ENCODE measurements at places on chromosomes 4 and X.

GRCh38 chrX:2765549-2765830 lies 13.7 kb downstream of the XG start:
- DNase-seq: no peak

GRCh38 chrX:21529771-21530170 lies 128.4 kb downstream of the KLHL34 start:
- DNase-seq: no peak

GRCh38 chr4:162461952-162462351 lies 298.2 kb upstream of the FSTL5 start:
- DNase-seq: no peak

DNA sequence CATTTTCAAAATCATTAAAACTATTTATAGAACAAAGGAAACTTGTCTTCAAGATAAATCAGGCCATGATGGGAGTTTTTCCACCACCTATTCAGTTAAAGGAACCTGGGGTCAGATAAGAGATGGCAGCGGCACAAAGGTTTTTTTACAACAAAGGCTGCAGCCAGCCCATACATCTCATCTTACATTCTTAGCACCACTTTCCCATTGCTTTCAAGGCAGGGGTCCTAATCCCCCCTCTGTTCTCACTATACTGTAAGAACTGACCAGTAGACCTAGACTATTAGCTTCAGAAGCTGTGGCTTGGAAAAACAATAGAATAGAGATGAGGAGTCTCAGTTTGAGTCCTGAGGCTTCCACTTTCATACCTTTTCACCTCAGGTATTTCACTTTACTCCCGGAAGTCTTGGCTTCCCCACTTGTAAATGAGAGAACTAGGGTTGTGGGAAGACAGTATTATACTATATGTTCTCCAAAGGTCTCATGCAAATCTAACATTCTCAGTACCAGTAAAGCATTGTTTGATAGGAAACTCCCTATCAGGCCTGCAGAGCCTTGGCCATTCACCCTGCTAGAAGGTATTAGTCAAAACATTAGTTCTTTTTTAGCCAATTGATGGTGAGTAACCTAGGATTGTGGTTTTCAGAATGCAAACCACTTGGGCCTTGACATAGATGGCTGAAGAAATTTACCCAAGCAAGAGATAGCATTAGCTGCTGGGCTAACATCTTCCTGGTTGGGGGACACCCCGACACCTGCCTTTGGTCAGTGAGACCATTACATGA lies 182.9 kb upstream of the PBDC1 start:
- DNase-seq: no peak

- DNase-seq: no peak
These were observed 420.1 kb downstream of the ARAP2 start for GRCh38 chr4:35824231-35824630.

- DNase-seq: no peak
These were observed 65.3 kb upstream of the DCLK2 start for GRCh38 chr4:150012851-150013360.

GRCh38 chrX:116321711-116322110 lies 114.7 kb upstream of the SLC6A14 start:
- DNase-seq: no peak

DNA sequence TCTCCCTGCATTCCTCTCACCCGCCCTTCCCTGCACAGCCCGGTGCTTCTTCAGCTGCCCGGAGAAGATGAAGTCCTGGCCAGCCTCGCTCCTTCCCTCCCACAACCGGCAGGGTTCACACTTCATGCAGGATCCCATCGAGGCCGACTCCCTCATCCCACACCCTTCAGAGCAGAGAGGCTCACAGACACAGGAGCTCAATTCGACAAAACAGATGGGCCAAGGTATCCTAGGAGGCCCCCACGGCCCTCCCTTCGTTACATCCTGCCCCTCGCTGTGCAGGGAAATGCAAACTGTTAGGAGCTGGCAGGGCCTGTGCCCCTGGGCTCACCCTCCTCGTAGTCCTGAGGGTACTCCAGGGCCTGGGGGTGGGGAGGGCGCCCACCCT lies 238.1 kb downstream of the DHRSX start:
- DNase-seq: no peak

GRCh38 chr4:705278-706082 lies at the start of gene PCGF3:
PCGF3 (plus strand) TSS chr4:705832; CDS start chr4:733681, 27,849 bp downstream.
- DNase-seq: peak; percentile 100

DNA sequence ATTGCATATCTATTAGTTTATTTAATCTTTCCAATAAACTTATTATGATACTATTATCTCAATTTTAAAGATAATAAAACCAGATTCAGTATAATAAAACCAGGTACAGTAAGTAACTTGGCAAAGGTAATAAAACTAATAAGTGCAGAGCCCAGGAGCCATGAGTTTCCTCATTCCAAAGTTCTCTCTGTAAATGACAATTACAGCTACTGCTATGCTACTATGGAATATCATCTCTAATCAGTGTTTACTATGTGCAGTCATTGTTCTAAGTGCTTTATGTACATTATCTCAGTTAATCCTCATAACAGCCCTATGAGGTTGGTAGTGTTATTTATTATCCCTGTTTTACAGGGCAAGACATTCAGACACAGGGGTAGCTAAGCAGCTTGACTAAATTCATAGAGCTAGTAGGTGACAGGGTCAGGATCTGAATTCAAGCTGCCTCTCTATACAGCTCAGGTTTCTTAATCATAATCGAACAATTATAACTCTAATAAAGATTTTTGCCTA lies 285.0 kb upstream of the PITX2 start:
- no peak for DNase-seq

GRCh38 chr4:134632056-134632455 lies 430.5 kb upstream of the PABPC4L start:
- no peak for DNase-seq

DNA sequence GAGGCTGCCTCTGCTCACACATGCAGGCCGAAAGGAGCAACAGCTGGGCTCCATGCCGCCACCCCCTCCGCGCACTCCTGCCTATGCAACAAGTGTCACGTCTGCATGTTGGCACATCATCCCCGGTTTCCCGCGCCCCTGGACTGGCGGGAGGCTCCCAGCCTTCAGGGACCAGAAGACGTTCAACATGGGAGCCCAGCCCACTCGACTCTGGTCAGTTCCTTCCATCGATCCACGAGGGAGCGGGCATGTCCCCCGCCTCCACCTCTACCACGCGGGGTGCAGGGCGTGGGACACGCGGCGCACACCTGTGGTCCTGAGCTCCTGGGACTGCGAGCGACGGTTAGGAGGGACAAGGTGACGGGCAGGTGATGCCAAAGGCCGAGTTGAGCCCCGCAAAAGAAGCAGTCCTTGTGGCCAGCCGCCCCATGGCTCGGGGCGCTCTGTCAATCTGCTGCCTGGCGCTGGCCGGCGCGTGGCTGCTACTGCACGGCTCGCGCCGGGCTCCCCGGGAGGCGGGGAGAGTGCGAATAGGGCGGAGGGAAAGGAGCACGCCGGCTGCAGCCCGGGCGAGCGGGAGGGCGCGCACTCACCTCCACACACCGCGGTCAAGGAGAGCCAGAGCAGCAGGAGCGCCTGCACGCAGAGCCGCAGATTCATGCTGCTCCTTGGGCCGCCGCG lies 645 bp downstream of the APLN start:
- DNase-seq: peak; percentile 56

DNA sequence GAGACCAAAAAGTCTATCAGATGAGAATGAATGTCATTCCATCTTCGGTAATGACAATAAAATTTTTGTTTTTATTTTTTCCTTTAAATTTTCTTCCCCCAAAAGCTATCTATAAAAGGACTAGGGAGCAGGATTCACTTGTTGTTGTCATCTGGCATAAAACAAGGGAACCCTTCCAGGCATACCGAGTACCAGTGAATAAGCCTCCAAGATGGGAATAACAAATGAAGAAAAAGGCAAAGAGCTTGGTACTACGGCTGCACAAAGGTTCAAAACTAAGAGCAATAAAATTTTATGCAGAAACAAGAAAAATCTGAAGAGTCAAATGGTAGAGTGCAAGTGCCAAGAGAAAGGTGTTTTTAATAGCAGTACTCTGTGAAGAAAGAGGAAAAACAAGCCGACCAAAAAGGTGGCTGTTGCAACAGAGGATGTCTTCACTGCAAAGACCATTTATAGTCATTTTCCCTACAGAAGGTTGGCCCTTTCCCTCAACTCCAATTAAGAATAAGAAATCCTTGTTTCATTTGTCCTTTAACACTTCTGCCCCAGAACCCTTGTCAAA lies 25.8 kb downstream of the PPP3CA start:
- DNase-seq: peak; percentile 13

- peak; percentile 23 for DNase-seq
These were observed 112.4 kb upstream of the ELOVL6 start for GRCh38 chr4:110310795-110311194.

GRCh38 chr4:25163196-25163595 lies 2.9 kb upstream of the SEPSECS start:
- peak; percentile 74 for DNase-seq

DNA sequence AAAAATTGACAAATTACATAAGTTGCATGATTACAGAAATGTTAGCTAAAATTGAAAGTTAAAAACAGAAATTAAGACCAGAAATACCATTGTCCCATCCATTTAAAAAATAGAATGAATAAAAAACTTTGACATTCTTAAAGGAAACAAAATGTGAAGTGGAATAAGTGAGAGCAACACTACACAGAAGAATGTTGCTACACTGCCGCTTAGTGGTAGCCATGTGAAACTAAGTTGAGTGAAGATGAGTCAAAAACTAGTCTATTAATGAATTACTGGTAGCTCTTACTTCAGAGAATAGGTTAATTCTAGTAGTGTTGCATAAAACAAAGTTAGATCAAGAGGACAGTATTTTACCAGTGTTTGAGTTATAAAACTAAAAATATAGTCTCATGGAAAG lies 571.0 kb upstream of the KLHL4 start:
- DNase-seq: peak; percentile 13

DNA sequence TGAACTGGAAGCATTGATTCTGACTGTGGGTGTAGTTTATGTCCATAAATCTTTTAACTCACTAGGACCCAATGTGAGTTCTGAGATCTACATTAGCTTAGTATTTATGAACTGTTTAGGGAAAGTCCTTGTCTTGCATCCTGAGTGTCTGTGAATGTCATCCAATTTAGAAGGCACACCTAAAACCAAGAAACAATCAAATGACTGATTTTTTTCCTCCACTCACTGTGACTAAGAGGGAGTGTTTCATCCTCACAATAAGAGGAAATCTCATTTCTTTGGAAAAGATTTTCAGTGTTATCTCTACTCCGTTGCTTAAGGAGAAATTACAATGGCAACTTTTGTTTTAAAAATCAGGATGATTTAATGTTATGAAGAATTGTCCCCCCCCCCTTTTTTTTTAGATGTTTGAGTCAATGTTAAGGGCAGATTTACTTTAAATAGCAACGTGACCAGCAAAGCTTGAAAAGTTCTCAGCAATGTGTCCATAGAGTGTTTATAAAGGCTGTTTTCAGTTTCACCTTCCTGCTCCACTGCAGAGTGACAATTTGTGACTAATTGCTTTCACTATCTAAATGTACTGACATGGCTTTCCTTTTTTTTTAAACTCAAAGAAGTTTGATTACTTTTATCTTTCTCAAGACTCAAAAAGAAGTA lies 173.0 kb downstream of the SPCS3 start:
- no peak for DNase-seq

- no peak for DNase-seq
These were observed 111.7 kb downstream of the TENM3 start for GRCh38 chr4:182354867-182355266.

DNA sequence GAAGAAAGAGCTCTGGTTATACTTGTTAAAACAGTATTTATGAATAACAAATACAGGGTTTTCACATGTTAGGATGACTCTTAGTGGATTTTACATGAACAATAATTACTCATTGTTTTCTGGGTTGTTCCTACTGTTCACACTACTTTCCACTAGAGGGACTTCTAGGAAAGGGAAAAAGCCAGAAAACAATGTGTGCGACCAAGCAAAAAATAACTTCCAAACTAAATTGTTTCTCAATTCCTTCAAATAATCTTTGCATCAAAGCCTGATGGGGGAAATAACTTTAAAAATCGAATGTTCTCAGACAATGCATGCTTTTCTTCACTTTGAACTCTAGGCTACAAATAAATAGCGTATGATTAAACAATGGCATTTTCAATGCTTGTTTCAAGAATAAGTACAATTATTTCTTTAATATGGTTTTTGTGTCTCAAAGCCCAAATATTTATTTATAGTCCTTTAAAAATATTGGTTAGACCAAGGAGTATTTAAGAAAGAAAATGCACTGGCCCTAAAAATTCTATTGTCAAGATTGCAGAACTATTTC lies 72.1 kb upstream of the ETNPPL start:
- peak; percentile 24 for DNase-seq

GRCh38 chr4:140071806-140072205 lies 82.2 kb downstream of the MAML3 start:
- peak; percentile 67 for DNase-seq

GRCh38 chrX:11499076-11500044 lies 166.4 kb downstream of the ARHGAP6 start:
- no peak for DNase-seq

DNA sequence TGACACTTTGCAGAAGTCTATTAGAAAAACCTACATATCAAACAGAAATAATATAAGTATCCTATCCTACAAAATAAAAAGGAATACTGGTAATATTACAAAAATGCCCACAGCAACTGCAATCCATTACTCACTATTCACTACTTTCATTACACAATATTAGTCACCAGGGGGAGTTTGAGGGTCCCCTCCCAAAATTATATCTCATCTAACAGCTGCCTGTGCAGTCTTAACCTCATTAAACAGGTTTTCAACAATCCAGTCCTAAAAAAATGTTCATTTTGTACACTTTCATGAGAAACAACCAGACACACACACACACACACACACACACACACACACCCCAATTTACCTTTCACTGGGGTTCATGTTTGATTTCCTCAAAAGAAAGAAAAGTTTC lies 2.9 kb downstream of the CLOCK start:
- DNase-seq: no peak

- peak; percentile 70 for DNase-seq
These were observed 51.0 kb upstream of the ENPP6 start for GRCh38 chr4:184268584-184269160.

GRCh38 chrX:41276661-41277506 lies 57.1 kb upstream of the DDX3X start:
- no peak for DNase-seq

GRCh38 chr4:70734168-70734954 lies 12.6 kb downstream of the RUFY3 start:
- peak; percentile 81 for DNase-seq

GRCh38 chr4:173448608-173449379 lies 49.9 kb upstream of the SCRG1 start:
- no peak for DNase-seq

DNA sequence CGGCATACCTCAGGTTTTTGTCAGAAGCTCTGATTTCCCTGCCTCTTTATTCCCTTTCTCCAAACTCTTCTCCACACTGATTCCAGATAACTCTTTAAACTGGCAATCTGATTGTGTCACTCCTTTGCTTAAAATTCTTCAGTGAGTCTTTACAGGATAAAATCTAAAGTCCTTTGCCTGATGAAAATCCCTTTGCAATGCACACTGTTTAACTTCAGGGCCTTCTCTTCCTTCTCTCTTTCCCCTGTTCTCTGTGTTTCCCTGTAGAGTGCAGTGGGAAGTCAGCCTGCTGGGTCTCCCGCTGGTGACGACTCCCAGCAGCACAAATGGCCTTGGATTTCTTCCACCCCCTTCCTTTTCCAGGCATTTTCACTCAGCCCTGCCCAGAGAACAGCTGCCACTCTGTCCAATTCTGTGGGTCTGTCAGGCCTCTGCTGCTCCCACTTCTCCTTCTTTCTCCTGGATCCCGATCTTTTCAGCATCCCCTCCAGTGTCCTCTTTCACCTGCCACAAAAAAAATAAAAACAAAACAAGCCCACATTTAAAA lies 189.9 kb upstream of the NWD2 start:
- DNase-seq: no peak

- DNase-seq: no peak
These were observed 6.0 kb downstream of the RBPJ start for GRCh38 chr4:26326791-26327190.

Data from suppressor macrophage (primary cell).